ENCODE measurements at places on chromosomes 11 and 22. TPM values are rescaled to one million over a fixed set of nuclear protein-coding genes. Genes with fewer than 3 reads are reported as not detected.

Gene ARHGAP20
- total RNA-seq, result not detected

Gene INTS4
- total RNA-seq, result 77.1 TPM

Gene TREH
- not detected for total RNA-seq

Gene CARD18
- total RNA-seq, result not detected

Gene LRRC32
- 0.08 TPM for total RNA-seq

Gene IRF7
- 55.0 TPM for total RNA-seq

Gene MTNR1B
- not detected for total RNA-seq

Gene PRR33
- not detected for total RNA-seq

Gene MUC5B
- total RNA-seq, result not detected

Gene SHANK3
- total RNA-seq, result 0.05 TPM

Gene GTSE1
- 0.30 TPM for total RNA-seq

Gene TLCD5
- total RNA-seq, result 0.80 TPM

- peaks cover 3% of the 10 kb centered on the region for H3K27me3 ChIP-seq
- H3K36me3 ChIP-seq, result no peaks in the 10 kb centered on the region
- H3K4me1 ChIP-seq, result no peaks in the 10 kb centered on the region
- DNase-seq, result no peak
- no peak overlapping the region for H3K4me3 ChIP-seq
Observed at GRCh38 chr11:126585774-126586491, 230.4 kb downstream of the ST3GAL4 start.

GRCh38 chr22:38712486-38713207, 6.9 kb downstream of the GTPBP1 start:
- H3K36me3 ChIP-seq, result peaks cover 9% of the 10 kb centered on the region
- H3K4me3 ChIP-seq, result peak overlapping the region; percentile 43
- no peaks in the 10 kb centered on the region for H3K27me3 ChIP-seq
- H3K27ac ChIP-seq, result peak overlapping the region; percentile 48
- DNase-seq, result no peak
- peaks cover 77% of the 10 kb centered on the region for H3K4me1 ChIP-seq

DNA sequence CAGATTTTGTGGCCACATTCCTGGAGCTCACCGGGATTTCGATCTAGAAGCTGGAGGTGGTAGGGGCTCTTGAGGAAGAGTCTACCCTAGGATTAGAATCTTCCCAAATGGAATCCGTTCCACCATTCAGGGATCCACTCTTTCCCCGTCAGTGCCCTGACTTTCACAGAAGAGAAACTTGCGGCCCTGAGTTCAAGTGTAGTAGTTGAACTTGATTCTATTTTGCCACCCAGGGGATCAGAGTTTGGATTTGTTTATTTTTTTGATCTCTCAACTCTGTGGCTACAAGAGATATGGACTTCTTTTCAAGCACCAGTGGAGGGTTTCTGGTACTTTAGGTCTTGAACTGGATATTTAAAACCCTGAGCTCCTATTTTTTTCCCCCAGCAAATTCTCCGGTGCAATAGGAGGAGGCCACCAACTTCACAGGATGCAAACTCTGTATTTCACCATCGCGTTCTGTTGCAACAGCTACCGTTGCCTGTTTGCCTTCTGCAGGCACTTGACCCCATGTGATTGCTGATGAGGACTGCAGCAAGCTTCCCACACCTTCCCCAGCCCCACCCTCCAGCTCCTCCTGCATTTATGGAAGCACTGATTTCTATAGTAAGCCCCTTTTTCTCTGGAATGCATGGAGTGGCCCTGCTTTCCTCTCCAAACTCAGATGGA, 14.8 kb upstream of the MRGPRF start:
- no peak overlapping the region for H3K4me3 ChIP-seq
- no peak overlapping the region for H3K27ac ChIP-seq
- H3K27me3 ChIP-seq, result no peaks in the 10 kb centered on the region
- DNase-seq, result no peak

- H3K27me3 ChIP-seq, result no peaks in the 10 kb centered on the region
- H3K27ac ChIP-seq, result peak overlapping the region; percentile 91
- H3K4me3 ChIP-seq, result no peak overlapping the region
- peaks cover 88% of the 10 kb centered on the region for H3K4me1 ChIP-seq
- DNase-seq, result no peak
Observed at GRCh38 chr22:37628830-37629229, 10.6 kb upstream of the SH3BP1 start.

GRCh38 chr11:38680166-38680565, 2082.1 kb upstream of the RAG2 start:
- peaks cover 3% of the 10 kb centered on the region for H3K36me3 ChIP-seq
- H3K4me3 ChIP-seq, result no peak overlapping the region
- no peak overlapping the region for H3K27ac ChIP-seq
- H3K27me3 ChIP-seq, result no peaks in the 10 kb centered on the region
- no peak for DNase-seq

GRCh38 chr11:93279851-93280347, 50.6 kb upstream of the DEUP1 start:
- no peak overlapping the region for H3K4me3 ChIP-seq
- peaks cover 3% of the 10 kb centered on the region for H3K27me3 ChIP-seq
- H3K36me3 ChIP-seq, result no peaks in the 10 kb centered on the region
- no peak overlapping the region for H3K27ac ChIP-seq
- H3K4me1 ChIP-seq, result no peaks in the 10 kb centered on the region
- no peak for DNase-seq

DNA sequence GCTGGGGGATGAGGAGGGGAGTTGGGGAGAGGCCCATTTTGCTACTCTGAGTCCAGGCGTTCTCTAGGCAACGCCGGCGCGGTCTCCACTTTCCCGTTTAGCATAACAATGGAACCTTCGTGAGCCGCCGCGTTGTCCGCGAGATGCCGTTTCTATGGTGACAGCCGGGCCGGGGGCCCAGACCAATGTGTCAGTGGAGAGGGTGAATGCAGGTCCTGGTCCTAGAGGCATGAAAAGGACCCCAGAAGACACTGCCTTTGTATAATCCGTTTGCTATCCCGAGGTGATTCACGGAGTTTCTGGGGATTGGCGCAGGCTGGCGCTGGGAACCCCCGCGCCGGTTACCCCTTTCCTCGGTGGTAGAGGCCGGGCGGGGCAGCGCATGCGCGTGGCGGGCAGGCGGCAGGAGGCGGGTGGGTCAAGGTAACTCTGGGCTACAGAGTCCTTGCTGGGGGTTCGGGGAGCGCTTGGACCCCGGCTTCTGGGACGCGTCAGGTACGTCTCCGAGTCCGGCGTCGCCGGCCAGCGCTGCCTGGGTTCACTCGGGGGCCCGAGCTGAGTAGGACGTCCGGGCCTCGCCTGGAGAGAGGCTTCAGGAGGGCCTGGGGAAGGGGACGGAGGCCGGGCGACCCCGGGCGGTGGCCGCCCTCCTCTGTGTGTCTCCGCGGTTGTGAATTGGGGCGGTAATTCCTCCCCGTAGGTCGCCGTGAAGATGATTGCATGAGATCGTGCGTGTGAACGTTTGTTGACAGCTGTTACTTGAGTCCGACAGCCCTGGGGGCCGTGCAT, at the start of the genes CBY1 and FAM227A:
TSS of gene CBY1 (plus strand) at position 383 of the 789 bp plus-strand sequence. CDS start 11,417 bp downstream, outside the sequence.
TSS of gene FAM227A (minus strand) at position 137 of the 789 bp plus-strand sequence. CDS start 6,224 bp downstream, outside the sequence.
- peak; percentile 87 for DNase-seq
- no peaks in the 10 kb centered on the region for H3K27me3 ChIP-seq
- peak within 1 kb of the TSS; percentile 99 for H3K27ac ChIP-seq
- no peaks in the 10 kb centered on the region for H3K36me3 ChIP-seq
- H3K4me1 ChIP-seq, result peaks cover 21% of the 10 kb centered on the region
- H3K4me3 ChIP-seq, result peak within 1 kb of the TSS; percentile 95

- DNase-seq, result no peak
- H3K36me3 ChIP-seq, result no peaks in the 10 kb centered on the region
- peak overlapping the region; percentile 66 for H3K4me3 ChIP-seq
- H3K27me3 ChIP-seq, result peaks cover 63% of the 10 kb centered on the region
Observed at GRCh38 chr11:8081591-8082250, 710 bp downstream of the TUB start.

GRCh38 chr11:95556011-95556341, 233.6 kb downstream of the FAM76B start:
- no peak overlapping the region for H3K4me3 ChIP-seq
- H3K4me1 ChIP-seq, result no peaks in the 10 kb centered on the region
- H3K36me3 ChIP-seq, result no peaks in the 10 kb centered on the region
- H3K27me3 ChIP-seq, result no peaks in the 10 kb centered on the region
- DNase-seq, result no peak
- no peak overlapping the region for H3K27ac ChIP-seq

- H3K27me3 ChIP-seq, result peaks cover 4% of the 10 kb centered on the region
- peak overlapping the region; percentile 48 for H3K27ac ChIP-seq
- no peak overlapping the region for H3K4me3 ChIP-seq
- DNase-seq, result no peak
- no peaks in the 10 kb centered on the region for H3K36me3 ChIP-seq
Observed at GRCh38 chr22:41968601-41969000, 642 bp upstream of the SEPTIN3 start.

DNA sequence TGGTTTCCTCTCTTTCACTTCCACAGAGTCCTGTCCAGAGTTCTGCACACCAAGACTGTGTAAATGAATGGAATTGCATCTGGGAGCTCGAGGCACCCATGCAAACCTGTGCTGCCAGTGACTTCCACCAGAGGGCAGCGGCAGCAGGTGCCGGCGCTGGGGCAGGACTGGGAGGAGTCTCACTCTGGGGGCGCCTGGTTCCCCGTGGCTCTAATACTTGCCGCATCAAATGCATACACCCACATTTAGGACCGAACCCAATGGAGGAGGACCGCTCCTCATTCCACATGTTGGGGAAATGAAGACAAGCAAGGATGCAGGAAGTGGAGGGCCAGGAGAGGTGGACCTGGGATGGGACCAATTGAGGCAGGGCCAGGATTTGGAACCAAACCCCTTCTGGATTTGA, 1.1 kb upstream of the CD6 start:
- peaks cover 5% of the 10 kb centered on the region for H3K36me3 ChIP-seq
- H3K4me1 ChIP-seq, result peaks cover 28% of the 10 kb centered on the region
- peak overlapping the region; percentile 91 for H3K4me3 ChIP-seq
- no peaks in the 10 kb centered on the region for H3K27me3 ChIP-seq

- no peak for DNase-seq
- H3K4me3 ChIP-seq, result no peak overlapping the region
- H3K36me3 ChIP-seq, result no peaks in the 10 kb centered on the region
Observed at GRCh38 chr11:93984936-93985335, 36.2 kb upstream of the HEPHL1 start.

- peaks cover 4% of the 10 kb centered on the region for H3K4me1 ChIP-seq
- peaks cover 2% of the 10 kb centered on the region for H3K36me3 ChIP-seq
- DNase-seq, result no peak
- peaks cover 10% of the 10 kb centered on the region for H3K27me3 ChIP-seq
Observed at GRCh38 chr22:38414009-38414395, 41.0 kb downstream of the KCNJ4 start.

GRCh38 chr11:133443206-133443747, 89.0 kb downstream of the OPCML start:
- no peak overlapping the region for H3K27ac ChIP-seq
- H3K27me3 ChIP-seq, result no peaks in the 10 kb centered on the region
- H3K4me3 ChIP-seq, result no peak overlapping the region
- DNase-seq, result no peak

DNA sequence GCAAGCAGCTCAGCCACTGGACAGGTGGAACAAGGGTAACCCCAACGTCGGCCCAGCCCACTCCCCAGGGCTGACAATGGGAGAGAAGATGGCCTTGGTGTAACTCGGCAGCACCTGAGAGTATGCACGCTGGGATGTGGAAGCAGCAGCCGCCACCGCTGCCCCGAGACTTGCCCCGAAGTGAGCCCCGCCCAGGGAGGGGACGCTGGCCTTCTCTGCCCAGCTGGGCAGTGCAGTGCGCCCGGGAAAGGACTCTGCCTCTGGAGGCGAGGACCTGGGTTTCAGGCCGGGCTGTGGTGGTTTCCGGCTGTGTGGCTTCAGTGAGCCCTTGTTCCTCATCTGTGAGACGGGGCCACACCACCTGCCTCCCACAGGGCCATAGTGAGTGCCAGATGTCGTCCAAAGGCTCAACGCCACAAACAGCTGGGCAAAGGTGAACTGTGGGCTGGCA, 8.6 kb upstream of the POLDIP3 start:
- H3K4me1 ChIP-seq, result peaks cover 6% of the 10 kb centered on the region
- no peaks in the 10 kb centered on the region for H3K36me3 ChIP-seq
- no peak overlapping the region for H3K27ac ChIP-seq
- no peak overlapping the region for H3K4me3 ChIP-seq
- H3K27me3 ChIP-seq, result no peaks in the 10 kb centered on the region
- no peak for DNase-seq

GRCh38 chr11:69374110-69374945, 80.4 kb downstream of the MYEOV start:
- H3K4me3 ChIP-seq, result no peak overlapping the region
- H3K27me3 ChIP-seq, result peaks cover 17% of the 10 kb centered on the region
- H3K36me3 ChIP-seq, result no peaks in the 10 kb centered on the region

GRCh38 chr11:9802291-9802861, 138.5 kb downstream of the SWAP70 start:
- H3K27ac ChIP-seq, result no peak overlapping the region
- no peaks in the 10 kb centered on the region for H3K27me3 ChIP-seq
- no peaks in the 10 kb centered on the region for H3K4me1 ChIP-seq

- peaks cover 13% of the 10 kb centered on the region for H3K4me1 ChIP-seq
- peaks cover 44% of the 10 kb centered on the region for H3K27me3 ChIP-seq
- DNase-seq, result no peak
- no peaks in the 10 kb centered on the region for H3K36me3 ChIP-seq
- no peak overlapping the region for H3K27ac ChIP-seq
Observed at GRCh38 chr11:47183031-47183856, 3.0 kb downstream of the PACSIN3 start.

DNA sequence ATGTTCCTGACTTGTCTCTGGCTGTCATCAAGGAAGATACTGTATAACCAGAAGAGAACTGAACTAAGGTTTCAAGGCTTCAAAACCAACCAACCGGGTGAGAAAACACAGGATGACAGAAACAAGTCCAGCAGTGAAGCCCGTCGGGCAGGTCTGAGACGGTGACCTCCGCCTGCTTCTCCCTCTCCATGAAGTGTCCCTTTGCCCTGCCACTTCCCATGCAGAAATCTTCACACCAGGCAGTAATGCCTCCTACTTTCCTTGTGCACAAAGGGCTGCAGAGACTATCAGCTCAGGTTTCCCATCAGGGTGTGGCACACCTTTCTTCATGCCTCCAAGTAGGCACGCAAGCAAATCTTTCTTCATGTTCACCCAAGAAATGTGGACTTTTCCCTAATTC, 24.2 kb downstream of the PRDM10 start:
- H3K27me3 ChIP-seq, result no peaks in the 10 kb centered on the region
- DNase-seq, result no peak
- H3K4me1 ChIP-seq, result peaks cover 4% of the 10 kb centered on the region
- H3K4me3 ChIP-seq, result no peak overlapping the region
- H3K36me3 ChIP-seq, result no peaks in the 10 kb centered on the region

GRCh38 chr11:126137136-126137535, 74.3 kb downstream of the RPUSD4 start:
- H3K4me3 ChIP-seq, result no peak overlapping the region
- no peaks in the 10 kb centered on the region for H3K36me3 ChIP-seq
- H3K27me3 ChIP-seq, result peaks cover 20% of the 10 kb centered on the region
- DNase-seq, result no peak
- no peak overlapping the region for H3K27ac ChIP-seq
